ENCODE measurements at places on chromosomes 2 and 18.
A peak's percentile ranks its signal among the peaks of the same experiment; 100 is the strongest.

DNA sequence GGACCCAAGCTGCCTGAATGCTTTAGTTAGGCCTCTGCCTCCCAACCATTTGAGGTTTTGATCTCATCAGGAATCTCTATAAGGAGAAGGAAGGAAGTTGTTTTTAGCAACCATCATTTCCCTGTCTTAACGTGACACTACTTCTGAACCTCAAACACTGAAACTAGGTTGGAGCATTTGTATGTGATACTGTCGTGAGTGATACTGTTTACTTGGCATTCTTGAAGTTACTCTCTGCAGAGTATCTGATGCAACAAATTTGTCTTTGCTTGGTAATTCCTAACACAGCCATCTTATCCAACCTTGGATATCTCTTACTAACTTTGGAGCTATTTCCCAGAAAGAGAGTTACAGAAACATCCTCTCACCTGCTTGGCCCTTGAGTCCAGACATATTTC, 22.1 kb downstream of the TTLL4 start:
- no peak for DNase-seq

DNA sequence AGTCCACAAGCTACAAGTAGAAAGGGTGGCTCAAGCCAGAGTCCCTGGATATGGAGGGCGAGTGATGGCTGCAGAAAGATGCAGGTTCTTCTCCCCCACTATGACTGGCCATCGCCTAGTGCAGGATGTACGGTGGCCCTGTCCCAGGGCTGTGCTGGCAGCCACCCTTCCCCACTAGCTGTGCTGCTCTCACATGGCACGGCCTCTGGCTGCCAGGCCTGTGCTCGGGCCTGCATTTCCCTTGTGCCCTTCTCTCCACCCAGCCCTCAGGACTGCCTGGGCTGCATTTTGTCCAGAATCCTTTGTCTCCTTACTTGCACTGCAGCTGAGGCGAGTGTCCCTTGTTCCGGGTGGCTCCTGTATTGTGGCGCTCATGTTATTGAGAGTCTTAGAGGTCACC, 1.6 kb upstream of the RAMP1 start:
- no peak for DNase-seq

DNA sequence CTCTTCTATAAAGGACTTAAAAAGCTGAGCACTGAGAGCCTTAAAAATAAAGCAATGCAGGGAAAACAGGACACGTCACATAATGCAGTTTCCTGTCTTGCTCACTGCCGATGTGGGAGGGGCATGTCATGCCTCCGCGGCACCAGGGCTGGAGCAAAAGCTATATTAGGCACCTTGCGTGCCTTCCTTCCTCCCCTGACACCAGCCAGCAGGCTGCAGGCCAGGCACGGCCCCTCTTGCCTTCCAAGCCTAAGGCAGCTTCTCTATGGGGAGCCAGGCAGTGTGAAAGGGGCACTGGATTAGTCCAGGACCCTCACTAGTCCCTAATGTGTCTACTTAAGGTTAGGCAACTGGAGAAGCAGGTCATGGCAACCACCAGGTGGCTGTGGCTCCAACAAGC, 26.3 kb downstream of the MRPL35 start:
- peak; percentile 42 for DNase-seq

DNA sequence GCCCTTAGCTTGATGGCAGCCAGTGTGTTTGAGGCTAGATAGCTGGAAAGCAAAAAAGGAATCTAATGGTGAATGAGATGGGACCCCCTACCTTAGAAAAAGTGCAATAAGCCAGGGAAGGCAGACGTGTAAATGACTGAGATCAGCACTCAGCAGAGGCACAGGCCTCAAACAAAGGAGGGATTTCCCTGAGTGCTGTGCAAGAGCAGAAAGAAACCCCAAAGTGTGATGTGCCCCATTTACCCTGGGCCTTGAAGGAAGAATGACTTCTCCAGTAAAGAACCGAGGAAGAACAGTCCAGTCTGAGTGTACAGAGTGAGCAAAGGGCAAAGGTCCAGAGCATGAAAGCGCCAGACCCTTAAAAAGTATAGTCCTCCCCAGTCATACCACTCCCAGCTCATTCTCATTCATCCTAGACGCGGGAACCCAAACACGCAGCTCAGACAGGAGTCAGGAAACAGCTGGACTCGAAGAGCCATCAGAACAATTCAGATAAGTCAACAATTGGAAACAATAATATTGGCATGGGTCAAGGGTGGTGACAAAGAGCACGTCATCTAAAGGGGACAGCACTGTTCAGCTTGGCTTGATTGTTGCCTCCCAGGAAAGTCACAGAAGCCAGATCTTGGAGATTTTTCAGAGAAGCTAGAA, 121.7 kb downstream of the INO80D start:
- DNase-seq = no peak

DNA sequence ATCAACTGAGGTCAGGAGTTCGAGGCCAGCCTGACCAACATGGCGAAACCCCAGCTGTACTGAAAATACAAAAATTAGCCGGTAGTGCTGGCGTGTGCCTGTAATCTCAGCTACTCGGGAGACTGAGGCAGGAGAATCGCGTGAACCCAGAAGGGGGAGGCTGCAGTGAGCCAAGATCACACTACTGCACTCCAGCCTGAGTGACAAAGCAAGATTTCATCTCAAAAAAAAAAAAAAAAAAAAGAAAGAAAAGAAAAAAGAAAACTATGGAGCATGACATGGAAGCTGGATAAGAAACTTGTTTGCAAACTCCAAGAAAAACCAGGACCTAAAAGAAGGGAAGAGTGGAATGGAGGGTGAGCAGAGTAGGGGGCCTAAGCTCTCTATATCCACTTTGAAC, 1.9 kb upstream of the CHMP1B start:
- DNase-seq = no peak

- no peak for DNase-seq
Observed at GRCh38 chr2:25977768-25978167, 4.5 kb downstream of the KIF3C start.

- no peak for DNase-seq
Observed at GRCh38 chr18:58624011-58624410, 4.9 kb downstream of the ALPK2 start.

DNA sequence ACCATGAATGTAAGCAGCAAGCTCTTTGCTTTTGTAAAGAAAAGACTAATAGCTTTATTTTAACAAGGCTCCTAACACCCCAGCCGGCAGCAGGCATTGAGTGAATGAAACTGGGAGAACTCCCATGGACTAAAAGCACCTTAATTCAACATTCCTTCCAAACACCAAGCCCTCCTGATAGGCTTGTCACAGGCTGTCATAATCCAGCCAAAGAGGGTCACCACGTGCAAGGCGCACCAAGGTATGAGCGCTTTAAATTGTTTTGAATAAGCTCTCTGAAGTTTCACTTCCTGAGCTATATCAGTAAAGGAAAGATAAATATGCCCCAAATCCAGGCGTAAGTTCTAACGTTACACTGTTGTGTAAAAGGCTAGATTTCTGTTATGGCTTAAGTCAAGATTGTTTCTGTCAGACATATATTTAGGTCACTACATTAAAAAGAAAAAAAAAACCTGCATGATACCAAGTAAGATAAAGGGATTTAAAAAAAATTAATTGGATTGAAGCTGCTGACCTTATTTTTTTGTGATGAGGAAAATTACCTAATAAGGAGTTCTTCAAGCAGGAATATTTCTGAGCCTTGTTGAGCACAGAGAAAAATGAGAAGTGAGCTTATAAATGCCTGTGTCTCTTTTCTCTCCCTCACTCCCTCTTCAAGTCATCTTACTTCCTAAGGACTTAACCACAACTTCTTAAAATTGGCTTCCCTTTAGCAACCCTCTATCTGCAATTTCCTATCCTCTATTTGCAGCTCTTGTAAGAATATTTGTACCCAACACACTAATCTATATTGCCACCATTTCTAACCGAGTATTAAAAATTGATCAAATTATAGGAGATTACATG, 136.1 kb upstream of the NRP2 start:
- DNase-seq = no peak

DNA sequence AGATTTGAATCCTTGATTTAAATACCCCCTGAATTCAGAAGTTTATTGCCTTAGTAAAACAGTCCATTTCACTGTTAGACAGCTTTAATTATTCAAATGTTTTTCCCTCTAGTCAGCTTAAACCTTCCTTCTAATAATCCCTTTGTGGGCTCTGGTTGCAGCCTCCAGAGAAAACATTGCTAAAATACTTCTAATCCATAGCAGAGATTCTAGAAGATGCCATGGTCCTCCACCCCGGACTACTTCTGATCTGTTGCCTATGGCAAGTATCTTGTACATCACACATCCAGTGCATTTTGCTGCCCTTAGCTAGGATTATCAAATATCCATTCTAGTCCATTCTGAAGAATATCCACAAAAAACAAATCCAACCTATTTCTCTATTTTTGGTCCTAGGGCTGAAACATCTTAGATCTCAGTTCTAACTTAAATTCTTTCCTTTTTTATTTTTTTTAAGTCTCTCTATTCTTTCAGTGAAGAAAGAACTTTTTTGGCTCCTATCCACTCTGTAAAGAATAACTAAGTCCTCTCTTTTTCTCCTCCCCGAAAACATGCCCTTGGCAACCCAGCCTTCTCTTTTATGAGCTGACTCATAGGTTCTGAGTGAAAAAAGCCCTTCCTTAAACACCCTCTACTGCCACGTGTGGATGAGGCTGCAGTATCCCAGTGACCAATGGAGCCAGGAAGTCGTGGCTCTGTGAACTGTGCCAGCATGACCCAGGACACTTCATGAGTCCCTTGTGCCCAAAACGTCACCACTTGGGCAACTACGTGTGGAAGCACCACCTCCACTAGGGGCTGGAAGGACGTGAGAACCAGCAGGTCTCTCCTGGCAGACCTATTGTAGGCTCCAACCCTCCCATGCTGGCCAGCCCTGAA, 349.8 kb downstream of the TNS1 start:
- DNase-seq = no peak

- DNase-seq = no peak
Observed at GRCh38 chr18:23391156-23391555, 61.9 kb upstream of the RIOK3 start.

Measured in activated CD4-positive, alpha-beta T cell treated with anti-CD3 and anti-CD28 coated beads, Interleukin-2, amount 50 U/mL, for 24 hours (primary cell).